ENCODE measurements at places on chromosomes 16 and 17. TPM values are rescaled to one million over a fixed set of nuclear protein-coding genes. Genes with fewer than 3 reads are reported as not detected.

GRCh38 chr17:11304568-11304967 is 63.6 kb downstream of the SHISA6 start:
- no peak for ATAC-seq

- peak; percentile 42 for ATAC-seq
Observed at GRCh38 chr17:35740997-35741931, 9.8 kb downstream of the RASL10B start.

GRCh38 chr16:46947900-46948547 is 25.4 kb downstream of the DNAJA2 start:
- ATAC-seq = peak; percentile 45

DNA sequence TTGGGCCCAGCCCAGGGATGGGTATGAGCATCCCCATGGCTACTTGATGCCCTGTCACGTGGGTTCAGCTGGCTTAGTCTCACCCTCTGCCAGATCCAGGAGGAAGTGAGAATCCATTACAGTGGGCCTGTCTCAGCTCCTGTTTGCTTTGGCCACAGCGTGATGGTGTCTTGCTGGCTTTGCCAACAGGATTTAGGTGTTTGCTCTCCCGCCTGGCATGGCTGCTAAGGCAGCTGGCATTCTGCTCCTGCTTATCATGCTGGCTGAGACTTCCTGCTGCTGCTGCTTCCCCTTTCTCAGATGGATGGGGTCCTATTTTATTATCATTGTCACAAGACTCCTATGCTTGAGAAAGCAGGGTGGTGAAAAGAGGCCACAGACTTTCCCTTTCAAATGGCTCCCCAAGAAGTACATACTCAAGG is 28.3 kb upstream of the HOXB13 start:
- ATAC-seq = no peak

GRCh38 chr16:67396159-67397035 is 3.1 kb upstream of the TPPP3 start:
- ATAC-seq = no peak

Gene RTN4RL1
- total RNA-seq = not detected

Gene TP53TG3F
- not detected for total RNA-seq

Gene EMC8
- 17.4 TPM for total RNA-seq

Gene DNASE1L2
- total RNA-seq = 2.4 TPM
